Effector CD4-positive, alpha-beta T cell (primary cell): ENCODE measurements at places on chromosomes 11 and 22.

- no peak for DNase-seq
Measured at GRCh38 chr11:96185220-96185768, 157.7 kb downstream of the MAML2 start.

- DNase-seq = peak; percentile 49
Measured at GRCh38 chr22:39545386-39546365, 13.1 kb upstream of the RPS19BP1 start.

- DNase-seq = no peak
Measured at GRCh38 chr11:116217006-116217405, 555.8 kb downstream of the BUD13 start.

- no peak for DNase-seq
Measured at GRCh38 chr22:23622634-23623033, 9.5 kb downstream of the DRICH1 start.

- no peak for DNase-seq
Measured at GRCh38 chr11:66559142-66559865, 9.1 kb downstream of the CTSF start.

GRCh38 chr11:134101282-134101681 is 32.4 kb downstream of the JAM3 start:
- no peak for DNase-seq

- DNase-seq = no peak
Measured at GRCh38 chr11:11167806-11168205, 185.2 kb downstream of the CSNK2A3 start.

DNA sequence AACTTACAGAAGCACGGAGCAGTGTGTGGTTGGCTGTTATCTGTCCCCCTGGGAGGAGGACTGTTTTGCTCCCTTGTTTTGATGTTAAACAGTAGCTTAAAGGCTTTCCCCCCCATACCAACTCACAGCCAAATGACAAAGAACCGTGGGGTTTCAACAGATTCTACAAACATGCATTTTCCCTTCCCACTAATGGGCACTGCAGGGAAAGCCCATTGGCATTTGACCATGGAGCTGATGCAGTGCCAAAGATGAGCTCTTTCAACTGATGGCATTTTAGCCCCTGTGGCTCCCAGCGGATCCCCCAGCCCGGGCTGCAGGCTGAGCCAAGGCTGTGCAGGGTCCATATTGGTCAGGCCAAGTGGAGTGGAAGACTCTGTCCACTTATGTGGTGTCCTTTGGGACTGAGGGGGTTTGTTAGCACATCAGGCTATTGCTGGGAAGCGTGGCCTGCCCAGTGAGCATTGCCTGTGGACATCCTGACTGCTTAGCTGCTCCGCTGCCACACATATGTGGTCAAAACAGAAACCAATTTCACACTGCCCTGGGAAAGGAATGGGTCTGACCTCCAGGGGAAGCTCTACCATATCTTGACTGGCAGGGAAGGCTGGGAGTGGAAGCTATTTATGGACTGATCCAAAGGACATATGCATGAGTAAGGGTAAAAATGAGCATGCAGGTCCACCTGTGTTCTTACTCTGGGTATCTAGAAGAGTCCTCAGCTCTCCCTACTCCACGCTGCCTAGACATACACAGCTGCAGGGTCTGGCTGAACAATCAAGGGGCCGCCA is 116.4 kb upstream of the PARVA start:
- DNase-seq = no peak

DNA sequence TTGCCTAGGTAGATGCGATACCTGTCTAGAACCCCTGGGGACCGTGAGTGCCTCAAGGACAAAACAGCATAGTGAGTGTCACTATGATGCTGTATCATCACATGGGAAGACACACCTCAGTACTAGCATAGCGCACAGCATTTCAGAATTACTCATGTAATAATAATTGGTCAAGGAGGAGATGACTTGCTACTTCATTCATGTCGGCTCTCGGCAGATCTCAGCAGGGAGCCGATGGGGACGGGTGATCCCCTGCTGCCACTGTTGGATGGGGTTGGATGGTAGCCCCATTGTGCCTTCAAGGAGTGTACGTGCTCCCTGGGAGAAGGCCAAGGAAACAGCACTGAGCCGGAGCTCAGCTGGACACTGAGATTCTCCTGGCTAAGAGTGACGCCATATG is 186.9 kb downstream of the EFCAB6 start:
- no peak for DNase-seq

GRCh38 chr11:134640536-134640935 is 228.5 kb upstream of the B3GAT1 start:
- no peak for DNase-seq

- DNase-seq = no peak
Measured at GRCh38 chr11:35267504-35267903, 128.5 kb downstream of the CD44 start.

DNA sequence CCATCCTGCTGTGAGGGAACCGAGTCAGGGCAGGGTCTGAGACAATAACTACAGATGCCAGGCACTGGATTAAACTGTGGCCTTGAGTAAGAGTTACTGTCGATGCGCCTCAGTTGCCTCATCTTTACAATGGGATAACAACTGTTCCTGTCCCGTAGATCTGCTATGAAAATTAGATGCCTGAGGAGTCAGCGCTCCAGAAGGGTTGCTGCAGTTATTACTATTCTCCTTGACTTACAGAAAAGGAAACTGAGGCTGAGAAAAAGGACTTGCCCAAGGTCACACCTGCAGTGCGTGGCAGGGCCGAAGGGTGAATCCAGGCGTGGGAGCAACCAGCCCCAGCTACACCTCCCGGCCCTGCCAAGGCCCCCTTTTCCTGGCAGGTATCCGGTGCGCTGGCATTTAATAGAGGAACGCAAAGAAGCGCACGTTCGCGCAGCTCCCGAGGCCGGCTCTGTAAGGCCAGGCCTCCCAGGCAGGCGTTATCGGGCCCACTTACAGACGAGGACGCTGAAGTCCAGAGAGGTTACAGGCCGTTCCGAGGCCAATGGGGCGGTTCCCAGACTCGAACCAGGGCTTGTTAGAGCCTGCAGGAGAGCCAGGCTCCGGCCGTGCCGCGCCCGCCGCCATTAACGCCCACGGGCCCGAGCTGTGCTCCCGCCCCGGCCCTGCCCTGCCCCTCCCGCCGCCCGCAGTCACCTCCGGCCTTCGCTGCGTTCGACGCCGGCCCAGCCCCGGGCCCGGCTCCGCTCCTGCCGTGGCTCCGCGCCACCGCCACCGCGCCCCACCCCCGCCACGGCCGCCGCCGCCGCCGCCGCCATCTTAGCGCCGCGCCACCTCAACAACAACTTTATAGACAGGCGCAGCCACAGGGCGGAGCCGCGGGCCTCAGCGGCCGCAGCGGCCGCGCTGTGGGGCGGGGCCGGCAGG is at the start of gene C11orf68:
TSS of gene C11orf68 (minus strand) at position 852 of the 930 bp plus-strand sequence. CDS start at position 821, 31 bp downstream.
- DNase-seq = no peak

GRCh38 chr11:76321340-76321739 is 59.6 kb downstream of the THAP12 start:
- no peak for DNase-seq

DNA sequence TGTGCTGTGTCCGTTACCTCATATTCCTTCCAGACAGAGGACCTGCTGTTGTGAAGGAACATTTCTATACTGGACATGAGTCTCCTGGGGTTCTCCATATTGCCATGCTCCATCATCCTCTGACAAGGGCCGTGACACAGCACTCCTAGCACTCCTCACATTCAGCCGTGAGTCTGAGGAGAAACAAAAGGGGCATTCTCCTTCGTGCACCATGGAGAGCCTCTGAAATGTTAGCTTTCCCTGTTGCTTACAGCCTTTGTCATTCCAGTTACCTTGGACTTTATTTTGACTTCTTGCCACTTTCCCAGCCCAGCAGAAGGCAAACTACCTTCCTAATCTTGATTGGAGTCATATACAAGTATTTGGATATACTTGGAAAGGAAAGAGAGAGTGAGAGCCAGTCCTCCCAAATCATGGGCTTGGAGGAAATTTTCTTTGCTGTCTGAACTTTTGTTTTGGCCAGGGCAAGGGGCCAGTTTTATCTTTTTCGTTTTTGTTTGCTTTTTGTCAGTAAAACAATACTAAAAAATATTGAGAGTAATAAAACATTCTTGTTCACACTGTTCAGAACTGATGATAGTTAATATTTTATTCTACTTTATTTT is 29.1 kb upstream of the TECTA start:
- no peak for DNase-seq

DNA sequence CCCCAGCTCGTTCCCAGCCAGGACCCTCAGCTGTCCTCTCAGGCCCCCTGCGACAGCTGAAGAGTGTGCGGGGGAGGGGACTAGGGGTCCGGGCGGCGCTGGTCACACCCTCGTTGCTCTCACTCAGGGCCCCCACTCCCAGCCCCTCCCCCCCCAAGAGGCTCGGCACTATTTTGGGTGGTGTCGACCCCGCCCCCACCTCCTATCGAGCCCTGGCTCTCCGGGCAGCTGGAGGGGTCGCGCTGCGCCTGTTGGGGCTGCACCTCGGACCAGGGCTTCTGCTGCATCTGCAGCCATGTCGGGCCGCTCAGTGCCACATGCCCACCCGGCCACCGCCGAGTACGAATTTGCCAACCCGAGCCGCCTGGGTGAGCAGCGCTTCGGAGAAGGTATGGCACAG is at the start of gene HSPB2:
TSS of gene HSPB2 (plus strand) at position 200 of the 400 bp plus-strand sequence. CDS start at position 296, 96 bp downstream.
- no peak for DNase-seq

- no peak for DNase-seq
Measured at GRCh38 chr11:124872280-124872679, 7.0 kb downstream of the ROBO3 start.

- DNase-seq = no peak
Measured at GRCh38 chr11:6646918-6647679, 8.5 kb downstream of the DCHS1 start.

- DNase-seq = no peak
Measured at GRCh38 chr11:36295926-36296325, at the start of gene PRR5L. TSS of gene PRR5L (plus strand) at chr11:36296288. CDS start at chr11:36401122, 104,834 bp downstream.

GRCh38 chr11:83648610-83649527 is 362.7 kb upstream of the CCDC90B start:
- DNase-seq = no peak

DNA sequence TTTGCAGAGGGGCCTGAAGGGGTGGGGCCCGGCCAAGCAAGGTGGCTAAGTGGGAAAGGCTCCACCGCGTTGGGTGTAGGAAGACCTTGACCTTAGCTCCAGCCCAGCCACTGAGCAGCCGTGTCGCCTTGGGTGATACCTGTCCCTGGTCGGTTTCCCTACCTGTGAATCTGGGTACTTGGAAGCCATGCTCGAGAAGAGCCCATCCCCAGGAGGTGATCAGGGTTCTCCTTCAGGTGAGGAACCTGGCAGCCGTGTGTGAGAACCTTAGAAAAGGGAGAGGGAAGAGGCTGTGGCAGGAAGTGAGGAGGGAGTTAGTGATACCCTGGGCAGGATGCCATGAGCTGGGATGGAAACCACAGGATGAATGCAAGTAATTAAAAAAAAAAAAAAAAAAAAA is 21.6 kb downstream of the PPARA start:
- DNase-seq = no peak
